ENCODE measurements at places on chromosomes 12 and 14.

DNA sequence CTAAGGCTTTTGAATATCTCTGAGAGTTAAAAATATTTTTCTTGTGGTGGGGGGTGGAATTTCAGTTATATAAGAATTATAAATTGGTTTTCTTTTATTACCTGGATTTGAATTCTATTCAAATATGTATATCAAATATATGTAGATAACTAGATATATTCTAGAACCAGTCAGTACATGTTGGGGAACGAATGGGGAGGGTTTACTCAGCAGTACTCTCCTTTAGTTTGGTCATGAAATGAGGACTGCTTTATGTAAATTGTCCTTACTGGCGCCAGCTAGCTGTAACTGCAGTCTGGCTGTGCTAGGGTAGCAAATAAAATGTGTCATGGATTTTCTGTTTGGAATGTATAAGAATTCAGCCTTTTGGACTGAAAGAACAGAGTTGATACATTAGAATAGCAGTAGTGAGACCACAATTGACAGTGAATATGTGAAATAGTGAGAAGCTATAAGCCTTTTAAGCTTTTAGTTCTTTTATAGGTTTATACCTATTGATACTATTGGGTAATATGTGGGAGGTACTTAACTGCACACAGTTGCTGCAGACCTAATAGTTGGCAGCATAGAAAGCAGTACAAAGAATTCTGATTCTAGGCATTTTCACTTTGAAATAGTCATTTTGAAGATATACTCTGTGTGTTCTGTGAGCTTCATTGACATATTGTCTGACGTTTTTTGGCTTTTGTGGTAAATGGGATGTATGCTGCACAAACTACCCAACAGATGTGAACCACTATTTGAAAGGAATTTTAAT, 29.0 kb downstream of the ATF7IP start:
- DNase-seq = no peak

DNA sequence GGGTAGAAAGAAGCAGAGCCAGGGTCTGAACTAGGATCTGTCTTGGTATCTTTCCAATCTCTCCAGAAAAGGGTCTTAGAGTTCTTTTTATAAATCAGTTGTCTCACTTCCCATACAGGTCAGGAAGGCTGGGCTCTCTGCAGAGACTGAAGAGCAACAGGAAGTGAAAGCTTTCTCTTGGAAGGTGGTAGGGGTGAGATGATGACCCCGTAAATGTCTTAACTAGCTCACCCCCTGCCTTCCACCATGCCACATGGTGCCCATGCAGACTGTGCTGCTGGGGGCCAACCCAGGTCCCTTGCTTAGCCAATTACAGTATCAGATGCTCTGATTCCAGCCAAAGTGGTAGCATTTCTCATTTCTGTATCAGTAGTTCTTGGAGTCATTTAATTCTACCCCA, 17.6 kb upstream of the RASSF8 start:
- no peak for DNase-seq

DNA sequence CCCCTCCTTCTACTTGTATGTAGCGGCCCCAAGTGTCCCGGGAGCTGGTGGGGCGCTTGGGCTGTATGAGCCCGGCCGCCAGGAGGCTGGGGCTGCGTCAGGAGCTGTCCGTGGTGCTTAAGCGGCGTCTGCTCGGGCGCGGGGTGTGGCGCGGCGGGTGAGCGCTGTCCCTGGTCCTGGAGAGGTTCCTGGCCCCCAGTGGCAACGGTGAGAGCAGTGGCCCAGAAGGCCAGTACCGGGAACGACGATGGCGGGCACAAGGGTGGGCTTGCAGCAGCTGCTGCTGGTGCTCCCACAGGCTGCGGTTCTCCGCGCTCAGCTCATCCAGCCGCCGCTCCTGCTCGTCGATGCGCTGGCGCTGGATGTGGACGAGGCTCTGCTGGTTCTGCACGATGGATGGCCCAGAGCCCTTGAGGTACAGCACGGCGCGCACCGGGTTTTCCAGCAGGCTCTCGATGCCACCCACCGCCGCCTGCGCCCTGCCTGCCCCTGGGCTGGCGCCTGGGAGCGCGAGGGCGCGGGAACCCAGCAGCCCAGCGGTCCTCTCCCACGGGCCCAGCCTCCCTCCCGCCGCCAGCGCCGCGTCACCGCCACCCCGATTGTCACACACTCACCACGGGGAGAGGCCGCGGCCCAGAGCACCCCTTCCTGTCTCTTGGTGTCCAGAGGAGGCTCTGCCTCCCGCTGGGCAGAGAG, 41.9 kb upstream of the FKBP4 start:
- peak; percentile 19 for DNase-seq

DNA sequence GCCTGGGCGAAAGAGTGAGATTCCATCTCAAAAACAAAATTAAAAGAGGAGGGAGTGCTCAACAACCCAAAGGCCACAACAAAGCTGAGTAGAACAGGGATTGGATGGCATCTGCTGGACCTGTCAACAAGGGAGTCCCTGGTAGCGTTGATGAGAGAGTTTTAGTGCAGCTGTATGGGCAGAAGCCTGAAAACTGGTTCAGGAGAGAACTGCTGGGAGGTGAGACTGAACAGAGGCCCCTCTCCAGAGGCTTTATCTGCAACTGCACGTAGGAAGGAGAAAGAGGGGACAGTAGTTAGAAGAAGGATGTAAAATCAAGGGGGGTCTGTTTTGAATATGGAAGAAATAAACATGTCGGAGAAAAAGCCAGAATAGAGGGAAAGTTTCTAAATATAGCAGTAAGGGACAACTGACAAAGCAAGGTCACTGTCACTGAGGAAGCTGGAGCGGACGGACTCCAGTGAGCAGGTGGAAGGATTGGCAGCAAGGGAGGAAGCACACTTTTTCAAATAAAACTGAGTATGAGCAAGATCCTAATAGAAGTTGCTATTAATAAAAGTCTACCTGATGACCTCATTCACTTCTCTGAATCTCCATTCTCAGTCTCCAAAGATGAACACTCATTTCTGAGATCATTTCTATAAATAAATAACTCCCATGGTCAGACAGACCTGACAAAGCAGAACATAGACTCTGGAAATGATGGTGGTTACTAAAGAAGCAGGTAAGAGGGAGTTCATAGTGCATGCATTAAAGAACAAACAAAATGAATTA, 11.8 kb upstream of the ATF1 start:
- no peak for DNase-seq

DNA sequence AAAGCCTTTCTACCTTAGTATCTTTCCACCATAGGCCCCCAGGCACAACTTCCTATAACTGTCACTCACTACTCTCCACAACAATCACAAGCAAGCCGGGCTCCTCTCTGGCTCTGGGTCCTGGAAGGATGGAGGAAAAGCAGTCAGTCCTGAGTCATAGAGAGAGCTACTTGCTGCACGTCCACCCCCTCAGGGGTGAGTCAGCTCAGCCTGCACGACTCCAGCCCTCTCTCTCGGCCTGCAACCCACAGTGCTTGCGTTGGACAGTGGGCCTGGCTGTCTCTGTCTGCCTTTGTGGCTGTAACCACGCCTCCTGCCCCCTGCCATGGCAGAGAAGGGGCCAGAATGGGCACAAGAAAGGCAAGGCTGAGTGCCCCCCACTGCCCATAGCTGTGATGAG, 154.1 kb upstream of the FKBP4 start:
- no peak for DNase-seq

DNA sequence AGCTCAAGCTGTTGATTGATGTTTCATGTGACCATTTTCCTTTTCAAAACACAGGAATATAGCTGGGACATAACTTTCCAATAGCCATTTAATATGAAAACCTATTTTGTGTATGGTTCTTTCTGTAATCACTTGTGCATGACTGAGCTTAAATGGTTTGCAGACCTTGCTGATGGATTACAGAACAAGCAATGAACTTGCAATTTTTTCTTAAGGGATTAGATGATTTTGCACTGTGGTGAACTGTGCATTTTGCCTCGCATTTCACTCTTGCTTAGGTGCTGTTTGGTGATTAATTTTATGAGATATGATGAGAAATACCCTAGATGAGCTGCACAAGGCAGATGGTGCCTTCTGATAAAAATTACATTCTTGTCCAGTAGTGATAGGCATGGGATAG, 419.0 kb upstream of the FBXO33 start:
- DNase-seq = no peak

DNA sequence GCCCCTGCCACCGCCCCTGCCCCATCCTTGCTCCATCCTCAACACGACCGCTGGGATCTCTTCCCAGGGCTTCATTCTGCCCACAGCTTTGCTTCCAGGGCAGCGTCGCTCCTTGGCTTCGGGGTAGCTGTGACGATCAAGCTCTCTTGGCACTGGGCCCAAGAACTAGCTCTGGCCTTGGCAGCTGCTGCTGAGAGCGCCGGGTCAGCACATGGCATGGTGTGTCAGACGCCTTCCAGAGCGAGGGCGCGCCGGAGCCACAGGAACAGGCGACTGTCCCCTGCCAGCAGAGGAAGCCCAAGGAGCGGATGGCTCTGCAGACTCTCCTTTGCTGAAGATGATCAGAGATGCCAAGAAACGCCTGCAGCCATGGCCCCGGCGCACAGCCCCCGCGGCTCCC, 15.9 kb downstream of the RAB35 start:
- peak; percentile 37 for DNase-seq

GRCh38 chr12:102504871-102505270, 24.5 kb upstream of the IGF1 start:
- no peak for DNase-seq

DNA sequence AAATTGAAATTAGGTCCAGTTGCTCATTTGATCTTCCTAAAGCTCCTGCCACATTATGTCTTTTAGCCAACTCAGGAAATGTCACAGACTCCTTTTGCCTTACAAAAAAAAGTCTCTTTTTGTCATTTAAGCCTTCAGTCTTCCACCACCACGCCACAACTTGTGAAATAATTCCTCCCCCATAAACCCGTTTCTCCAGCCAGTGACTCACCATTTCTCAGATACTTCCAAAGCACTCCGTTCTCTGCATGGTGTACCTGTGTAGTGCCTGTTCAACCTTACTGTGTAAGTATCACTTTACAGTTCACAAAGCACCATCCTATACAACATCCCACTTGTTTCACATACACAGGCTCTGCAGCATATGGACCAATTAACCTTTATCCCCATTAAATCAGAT, 139.5 kb upstream of the AEBP2 start:
- no peak for DNase-seq

GRCh38 chr14:73741386-73741875, 27.2 kb upstream of the PNMA1 start:
- DNase-seq = peak; percentile 44

- DNase-seq = no peak
Observed at GRCh38 chr12:131482199-131482598, 228.7 kb upstream of the SFSWAP start.

DNA sequence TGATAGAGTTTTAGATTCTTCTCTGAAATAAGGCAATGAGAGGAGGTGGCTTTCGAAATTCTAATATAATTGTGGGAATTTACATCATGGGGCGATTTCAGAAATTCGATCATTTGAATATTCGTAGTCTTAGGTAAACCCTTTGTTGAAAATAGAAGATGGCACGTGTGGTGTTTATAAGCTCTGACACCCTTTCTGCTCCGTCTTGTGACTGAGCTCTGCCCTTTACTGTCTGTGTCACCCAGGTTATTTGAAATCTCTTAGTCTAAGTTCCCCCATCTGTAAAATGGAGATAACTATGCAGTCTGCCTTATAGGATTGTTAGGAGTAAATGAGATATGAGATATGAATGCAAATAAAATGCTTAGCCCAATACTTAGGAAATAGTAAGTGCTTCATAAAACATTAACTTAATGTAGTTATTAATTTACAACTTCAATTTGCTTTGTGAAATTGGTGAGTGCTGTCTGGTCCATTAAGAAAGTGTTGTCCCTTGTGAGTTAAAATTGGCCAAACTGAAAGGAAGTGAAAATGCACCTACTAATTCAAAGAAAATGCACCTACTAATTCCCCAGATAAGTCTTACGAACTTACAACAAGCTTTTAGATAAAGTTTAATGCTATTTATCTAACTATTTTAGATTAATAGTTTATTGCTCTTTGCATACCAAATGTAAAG, 1.5 kb downstream of the BMAL2 start:
- no peak for DNase-seq

GRCh38 chr12:116390401-116391335, 113.2 kb upstream of the MED13L start:
- no peak for DNase-seq

- DNase-seq = no peak
Observed at GRCh38 chr12:57539-57938, 9.0 kb upstream of the IQSEC3 start.

DNA sequence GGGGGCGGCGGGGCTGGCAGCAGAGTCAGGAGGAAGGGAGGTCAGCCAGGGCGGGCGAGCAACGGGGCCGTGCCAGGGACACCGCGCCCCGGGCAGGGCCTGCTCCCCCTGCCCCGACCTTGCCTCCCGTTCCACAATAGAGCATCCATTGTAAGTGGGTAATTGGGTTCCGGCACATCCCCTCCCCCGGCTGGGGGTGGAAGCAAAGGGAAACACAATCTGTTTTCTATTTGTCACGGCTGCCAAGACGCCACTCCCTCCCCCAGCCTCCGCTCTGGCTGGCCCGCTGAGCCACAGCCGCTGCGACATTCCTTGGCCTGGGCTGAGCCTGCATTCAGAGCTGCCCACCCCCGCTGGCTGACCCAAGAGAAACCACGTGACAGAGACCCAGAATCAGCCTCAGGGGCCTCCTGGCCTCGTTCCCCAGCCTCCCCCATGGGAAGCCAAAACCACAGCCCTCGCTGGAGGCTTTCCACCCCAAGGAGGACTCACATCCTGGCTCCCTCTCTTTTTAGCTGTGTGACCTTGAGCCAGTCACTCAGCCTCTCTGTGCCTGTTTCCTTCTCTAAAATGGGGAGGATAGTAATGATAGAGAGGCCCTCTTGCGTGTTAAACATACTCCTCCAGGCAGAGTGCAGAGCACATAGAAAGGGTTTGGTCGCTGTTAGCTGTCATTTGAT, 117.6 kb downstream of the SCARB1 start:
- DNase-seq = peak; percentile 92

- no peak for DNase-seq
Observed at GRCh38 chr14:102663440-102663839, 71.0 kb downstream of the RCOR1 start.

GRCh38 chr12:120453977-120454376, 7.7 kb downstream of the GATC start:
- DNase-seq = no peak

- no peak for DNase-seq
Observed at GRCh38 chr14:64841772-64842750, 37.6 kb downstream of the SPTB start.

DNA sequence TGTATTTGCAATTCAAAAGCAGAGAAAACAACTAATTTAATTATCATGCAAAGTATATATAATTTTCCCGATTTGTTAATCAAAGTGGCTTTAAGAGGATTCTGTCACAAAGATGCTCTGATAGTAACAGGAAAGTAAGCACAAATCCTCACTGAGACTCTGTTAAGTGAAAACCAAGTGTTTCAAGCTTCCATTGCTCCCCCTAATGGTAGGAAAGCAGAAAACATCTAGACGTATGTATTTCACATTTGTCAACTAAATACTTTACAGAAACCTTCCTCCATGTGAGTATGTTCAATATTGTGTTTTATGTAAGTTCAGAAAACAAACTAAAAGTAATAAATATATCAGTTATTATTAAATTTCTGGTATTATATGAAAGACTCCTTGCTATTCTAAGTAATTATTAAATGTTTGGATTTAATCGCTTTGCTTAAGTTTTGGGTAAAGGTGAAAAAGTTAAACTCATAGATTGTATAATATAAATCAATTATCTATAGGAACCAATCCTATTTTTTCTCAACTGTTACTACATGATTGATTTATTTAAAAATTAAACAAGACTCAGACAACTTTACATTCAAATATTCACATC, 1.5 kb upstream of the NTS start:
- no peak for DNase-seq
